Stimulated activated CD4-positive, alpha-beta T cell treated with anti-CD3 and anti-CD28 coated beads, Interleukin-1b, Interleukin-23, amount 100 ng/mL, for 1 hour (primary cell): ENCODE measurements at places on chromosomes 16 and 17.
A peak's percentile ranks its signal among the peaks of the same experiment; 100 is the strongest.

DNA sequence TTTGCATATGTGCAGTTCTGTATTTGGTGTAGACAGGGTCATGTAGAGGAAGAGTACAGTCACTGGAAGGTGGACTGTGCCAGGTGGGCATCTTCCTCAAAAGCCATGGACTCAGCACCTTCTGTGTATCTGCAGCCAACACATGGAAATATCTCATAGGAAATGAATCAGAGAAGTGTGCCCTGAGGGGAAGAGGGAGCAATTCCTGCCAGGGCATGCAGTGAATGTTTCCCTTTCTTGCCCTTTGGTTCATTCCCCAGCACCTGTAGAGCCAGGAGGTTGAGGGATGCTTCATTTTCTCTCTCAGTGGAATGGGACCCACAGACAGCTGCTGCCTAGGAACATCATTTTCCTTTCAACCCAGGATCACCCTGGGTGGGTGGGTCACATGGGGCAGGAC is 146.1 kb upstream of the HSBP1 start:
- DNase-seq: no peak

- peak; percentile 25 for DNase-seq
These were observed at the start of gene BMERB1 for GRCh38 chr16:15434425-15435215. TSS of gene BMERB1 (plus strand) at chr16:15434588. CDS start at chr16:15434654, 66 bp downstream.

DNA sequence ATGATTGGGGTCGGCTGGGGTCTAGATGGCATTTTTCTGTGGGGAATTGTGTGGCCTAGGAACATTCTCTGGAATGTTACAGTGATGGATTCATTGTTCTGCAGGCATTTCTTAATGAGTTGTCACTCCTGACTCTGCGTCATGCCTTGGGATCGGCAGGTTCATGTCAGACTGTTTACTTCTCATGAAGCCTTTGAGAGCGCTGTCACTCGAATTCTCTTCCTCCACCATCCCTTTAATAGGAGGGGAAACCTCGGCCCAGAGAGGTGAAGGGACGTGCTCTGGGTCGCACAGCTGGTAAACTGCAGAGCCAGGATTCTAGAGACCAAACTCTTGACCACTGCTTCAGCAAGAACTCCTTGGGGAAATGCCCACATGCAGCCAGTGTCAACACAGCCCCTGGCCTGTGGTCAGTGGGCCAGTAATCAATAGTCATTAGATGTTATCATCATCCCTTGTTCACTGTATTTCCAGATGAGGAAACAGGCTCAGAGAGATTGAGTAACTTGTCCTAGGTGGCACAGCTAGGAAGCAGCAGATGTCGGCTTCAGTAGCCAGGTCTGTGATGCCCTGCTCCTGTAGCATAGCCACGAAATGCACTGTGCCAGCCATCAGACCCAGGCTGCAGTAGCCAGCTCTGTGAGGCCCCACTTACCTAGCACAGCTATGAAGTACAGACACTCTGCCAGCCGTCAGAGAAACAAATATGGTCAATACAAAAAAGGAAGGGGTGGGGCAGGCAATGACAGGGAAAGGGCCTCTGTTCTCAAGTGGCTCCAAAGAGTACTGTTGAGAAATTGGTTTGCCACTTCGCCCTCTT is 259.0 kb downstream of the CPPED1 start:
- DNase-seq: no peak

GRCh38 chr16:67967958-67968399 is 458 bp downstream of the SLC12A4 start:
- no peak for DNase-seq

DNA sequence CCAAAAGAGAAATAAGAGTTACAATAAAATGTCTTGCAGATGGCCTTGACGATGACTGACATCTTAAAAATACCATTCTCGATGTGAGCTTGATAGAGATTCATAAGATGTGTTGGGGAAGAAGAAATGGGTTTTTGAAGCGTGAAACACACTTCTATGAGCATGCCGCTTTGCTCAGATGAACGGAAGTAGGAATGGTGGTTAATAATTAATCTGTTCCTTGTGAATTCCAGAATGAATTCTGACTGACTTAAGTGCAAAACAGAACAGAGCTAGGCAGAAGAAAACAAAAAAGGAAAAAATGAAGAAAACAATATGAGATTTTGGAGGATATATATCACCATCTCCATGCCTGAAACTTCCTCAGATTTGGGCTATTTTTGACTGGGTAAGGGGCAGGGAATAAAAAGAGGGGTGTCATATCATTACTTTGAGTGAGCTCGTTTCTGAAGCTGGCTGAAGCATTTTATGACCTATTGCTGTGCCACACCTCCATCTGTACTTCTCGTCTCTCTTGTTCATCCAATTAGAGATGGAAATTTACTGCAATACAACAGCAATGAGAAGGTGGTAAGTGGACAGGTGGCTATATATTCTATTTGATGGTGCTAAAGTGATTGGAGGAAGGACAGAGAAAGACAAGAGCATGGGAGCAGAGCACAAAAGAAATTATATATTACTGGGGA is 1152.0 kb upstream of the CDH8 start:
- DNase-seq: no peak

GRCh38 chr16:56643080-56643778 is 4.8 kb downstream of the MT1A start:
- peak; percentile 45 for DNase-seq

- DNase-seq: no peak
These were observed 51.2 kb downstream of the SYCE1L start for GRCh38 chr16:77250400-77250799.

- no peak for DNase-seq
These were observed 802.5 kb downstream of the CDH8 start for GRCh38 chr16:61233713-61234112.

DNA sequence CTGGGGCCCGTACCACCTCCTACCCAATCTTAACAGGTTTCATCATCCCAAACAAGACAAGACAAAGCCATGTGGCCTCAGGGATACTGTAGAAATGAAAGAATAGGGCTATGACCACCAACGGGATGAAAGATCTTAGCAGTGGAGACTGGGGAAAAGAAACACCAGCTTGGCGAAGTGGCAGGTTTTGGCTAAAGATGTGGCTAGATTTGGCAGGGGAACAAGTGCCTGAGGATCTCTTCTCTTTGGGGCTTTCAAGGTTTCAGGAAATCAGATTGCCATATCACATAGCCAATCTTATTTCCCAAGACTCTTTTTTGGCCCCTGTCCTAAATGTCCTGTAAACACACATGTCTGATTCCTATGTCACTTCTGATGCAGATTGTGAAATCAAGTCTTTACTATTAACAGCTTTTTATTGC is 6.9 kb downstream of the KRT24 start:
- no peak for DNase-seq

DNA sequence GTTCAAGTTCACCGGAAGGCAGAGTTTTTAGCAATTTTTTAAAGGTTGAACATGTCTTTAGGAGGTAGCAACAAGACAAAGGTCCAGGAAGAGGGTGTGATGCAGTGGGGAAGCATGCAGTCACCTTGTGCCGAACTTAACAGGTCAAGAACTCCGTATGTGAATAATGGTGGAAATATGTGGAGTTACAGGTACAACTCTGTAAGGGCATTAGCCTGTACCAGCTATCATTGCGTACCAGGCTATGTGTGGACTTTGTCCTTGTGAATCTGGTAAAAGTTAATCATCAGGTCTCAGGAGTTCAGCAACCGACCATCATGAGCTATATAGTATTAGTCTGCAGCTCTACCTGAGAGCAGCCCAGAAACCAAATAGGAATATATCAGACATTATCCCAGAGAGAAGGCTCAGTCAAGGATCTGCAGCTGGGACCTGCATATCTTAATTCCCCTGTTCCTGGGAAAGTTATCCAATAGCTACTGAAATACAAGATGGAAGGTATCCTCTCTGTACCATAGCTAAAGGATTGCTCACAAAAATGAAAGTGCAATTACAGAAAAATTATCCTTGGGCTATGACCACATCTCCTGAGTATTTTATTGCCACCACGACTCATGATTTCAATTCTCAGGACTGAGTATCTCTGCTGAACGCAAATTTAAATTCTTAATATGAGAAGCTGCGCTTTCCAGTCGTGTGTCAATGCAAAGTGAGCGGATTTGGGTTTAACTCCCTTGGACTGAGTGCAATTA is 469.3 kb downstream of the CDH13 start:
- no peak for DNase-seq

- no peak for DNase-seq
These were observed 14.9 kb downstream of the FLYWCH1 start for GRCh38 chr16:2926650-2926999.

- DNase-seq: no peak
These were observed 31.9 kb downstream of the TENT4B start for GRCh38 chr16:50185005-50185505.

DNA sequence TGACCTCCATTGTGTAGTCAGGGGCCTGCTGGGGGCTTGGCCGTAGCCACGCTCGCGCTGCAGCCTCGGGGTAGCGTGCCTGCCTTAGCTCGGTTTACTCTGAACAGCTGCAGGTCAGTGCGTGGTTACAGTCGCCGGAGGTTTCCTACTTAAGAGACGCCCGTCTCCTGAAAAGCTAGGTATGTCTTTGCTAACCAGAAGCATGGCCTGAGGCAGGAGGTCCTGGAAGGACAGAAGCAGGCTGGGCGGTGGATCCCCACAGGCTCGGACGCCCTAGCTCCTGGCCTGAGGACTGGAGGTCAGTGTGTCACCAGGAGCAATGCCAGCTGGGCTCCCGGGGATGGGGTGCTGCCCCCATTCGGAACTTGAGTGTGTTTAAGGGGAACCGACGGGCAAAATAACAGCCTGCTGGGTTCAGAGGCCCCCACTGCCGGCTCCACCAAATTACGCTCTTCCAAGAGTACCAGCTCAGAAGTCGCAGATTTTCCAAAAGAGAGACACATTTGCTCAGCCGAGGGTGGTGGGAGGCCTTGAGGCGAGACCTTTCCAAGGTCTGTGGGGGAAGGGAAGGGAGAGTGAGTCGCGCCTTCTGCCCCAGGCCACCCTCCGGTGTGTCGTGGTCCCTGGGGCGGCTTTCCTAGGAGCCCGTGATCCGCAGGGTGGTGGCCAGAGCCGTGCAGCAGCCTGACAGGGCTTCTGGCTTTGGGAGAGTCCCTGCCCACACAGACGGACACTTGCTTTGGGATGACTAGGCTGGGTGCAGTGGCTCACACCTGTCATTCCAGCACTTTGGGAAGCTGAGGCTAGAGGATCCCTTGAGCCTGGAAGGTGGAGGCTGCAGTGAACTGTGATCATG is 3.9 kb upstream of the GNG13 start:
- DNase-seq: no peak

GRCh38 chr16:25633549-25633948 is 58.2 kb upstream of the HS3ST4 start:
- no peak for DNase-seq

DNA sequence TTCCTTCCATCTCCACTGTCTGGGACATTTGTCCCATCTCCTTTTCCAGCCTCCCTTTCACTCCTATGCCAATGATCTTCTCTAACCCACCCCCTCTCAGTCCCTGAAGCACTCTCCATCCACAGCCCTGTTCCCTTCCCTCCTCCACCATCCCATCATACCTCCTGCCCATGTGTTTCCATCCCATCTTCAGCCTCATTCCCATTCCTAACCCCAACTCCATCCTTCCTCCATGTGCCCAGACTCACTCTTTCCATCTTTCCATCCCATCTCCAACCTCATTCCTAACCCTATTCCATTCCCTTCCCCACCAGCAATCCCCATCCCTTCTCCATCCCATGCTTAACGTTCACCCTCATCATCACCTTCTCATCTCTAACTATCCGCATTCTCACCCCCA is 4.3 kb downstream of the IL27 start:
- DNase-seq: no peak

- no peak for DNase-seq
These were observed 98.2 kb upstream of the NOL11 start for GRCh38 chr17:67619555-67619954.

DNA sequence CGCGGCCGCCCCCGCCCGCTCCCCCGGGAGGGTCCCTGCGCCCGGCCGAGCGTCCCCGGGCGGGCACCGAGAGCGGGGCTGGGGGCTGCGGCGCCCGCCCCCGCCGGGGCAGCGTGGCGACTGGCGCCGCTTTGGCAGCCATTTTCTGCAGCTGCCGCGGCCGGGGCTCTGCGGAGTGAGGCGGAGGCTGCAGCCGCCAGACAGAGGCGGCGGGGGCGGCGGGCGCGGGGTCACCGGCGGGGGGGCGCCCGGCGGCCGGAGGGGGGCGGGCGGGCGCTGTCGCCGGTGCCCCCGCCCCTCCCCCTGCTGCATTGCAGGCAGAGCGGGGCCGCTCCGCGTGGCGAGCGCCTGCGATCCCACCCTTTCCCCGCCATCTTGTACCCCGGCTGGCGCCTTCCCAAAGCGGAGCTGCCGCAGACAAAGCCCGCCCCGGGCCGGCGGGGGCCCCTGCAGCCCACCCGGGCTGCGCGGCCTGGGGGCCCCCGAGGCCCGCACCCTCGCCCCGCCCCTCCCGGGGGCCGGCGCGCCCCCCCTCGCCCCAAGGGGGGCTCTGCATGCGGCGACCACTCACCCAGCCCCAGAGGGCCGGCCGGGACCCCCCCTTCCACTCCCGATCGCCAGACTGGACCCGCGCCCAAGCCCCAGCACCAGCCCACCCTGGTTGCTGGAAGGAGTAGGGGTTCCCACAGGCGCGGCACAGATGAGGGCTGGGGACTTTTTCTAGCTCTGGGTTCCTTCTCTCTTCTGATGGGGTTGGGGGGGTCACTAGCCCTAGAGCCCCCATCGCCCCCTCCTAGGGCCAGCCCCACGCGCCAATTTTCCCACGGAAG is 16.6 kb upstream of the CBX8 start:
- DNase-seq: no peak

DNA sequence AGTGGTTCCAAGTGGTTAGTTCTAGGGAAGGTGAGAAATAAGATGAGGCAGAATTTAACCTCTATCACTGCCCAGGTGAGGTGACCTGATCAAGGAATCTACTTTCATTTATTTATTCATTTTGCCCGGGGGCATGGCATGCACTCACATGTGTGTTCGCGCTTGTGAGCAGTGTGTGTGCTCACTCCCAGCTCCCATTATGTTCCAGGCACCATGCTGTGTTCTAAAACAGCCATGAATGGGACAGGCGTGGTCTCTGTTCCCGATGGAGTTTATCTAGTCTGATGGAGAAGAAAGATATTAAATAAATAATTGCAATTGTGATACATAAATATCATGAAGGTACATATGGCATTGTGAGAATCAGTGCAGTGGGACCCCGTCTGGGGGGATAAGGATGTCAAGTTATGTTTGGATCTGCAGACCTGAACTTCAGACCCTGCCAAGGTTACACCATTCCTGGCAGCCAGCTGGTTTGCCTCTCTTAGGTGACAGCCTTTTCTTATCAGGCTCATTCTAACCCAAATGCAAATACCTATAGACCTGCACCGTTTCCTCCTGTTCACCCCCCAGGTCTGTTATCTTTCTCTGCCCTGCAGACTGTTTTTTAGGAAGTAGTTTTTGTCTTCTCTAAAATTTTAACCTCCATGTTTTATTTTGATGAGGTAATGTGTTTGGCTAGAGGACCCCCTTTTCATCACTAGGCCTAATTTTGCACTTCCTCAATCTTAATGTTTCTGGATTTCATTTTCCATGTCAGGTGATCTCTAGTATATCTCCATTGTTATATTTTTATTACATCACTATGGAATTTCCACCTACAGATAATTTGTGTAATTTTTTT is 11.8 kb downstream of the CYB5B start:
- no peak for DNase-seq

DNA sequence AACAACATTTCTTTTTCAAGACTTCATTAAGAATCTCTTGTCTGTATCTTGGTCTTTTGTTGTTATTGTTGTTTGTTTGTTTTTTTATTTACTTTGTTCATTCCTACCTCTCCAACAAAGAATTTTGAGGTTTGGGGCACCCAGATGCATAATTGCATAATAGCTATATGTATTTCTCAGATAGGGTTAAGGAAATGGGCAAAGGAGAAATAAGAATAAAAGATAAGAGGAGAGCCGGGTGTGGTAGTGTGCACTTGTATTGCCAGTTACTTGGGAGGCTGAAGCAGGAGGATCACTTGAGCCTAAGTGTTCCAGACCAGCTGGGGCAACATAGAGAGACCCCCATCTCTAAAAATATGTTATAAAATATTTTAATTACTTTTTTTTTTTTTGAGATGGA is 30.5 kb downstream of the CDH1 start:
- no peak for DNase-seq
